ENCODE measurements at places on chromosomes 3 and 15.

DNA sequence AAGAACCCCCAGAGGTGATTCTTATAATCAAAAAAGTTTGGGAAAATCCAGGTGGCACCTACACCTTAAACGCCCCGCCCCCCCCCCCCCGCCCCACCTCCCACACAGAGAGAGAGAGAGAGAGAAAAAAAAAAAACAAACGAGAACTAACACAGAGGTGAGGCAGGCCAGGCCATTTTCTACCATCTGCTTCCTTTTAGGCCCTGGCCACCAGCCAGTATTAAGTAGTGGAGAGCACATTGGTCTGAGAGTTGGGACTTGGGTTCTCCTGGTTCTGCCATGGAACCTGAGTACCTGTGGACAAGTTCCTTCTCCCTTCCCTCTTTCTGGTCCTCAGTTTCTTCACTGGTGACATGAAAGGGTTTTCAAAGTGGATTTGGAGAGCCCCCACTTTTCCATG lies 60.6 kb downstream of the SLC6A11 start:
- DNase-seq, result no peak

- DNase-seq, result no peak
Observed at GRCh38 chr3:117126946-117127546, 417.5 kb downstream of the TUSC7 start.

GRCh38 chr3:32399030-32399620 lies 7.5 kb downstream of the CMTM7 start:
- DNase-seq, result no peak

- DNase-seq, result no peak
Observed at GRCh38 chr3:10116138-10116460, 624 bp downstream of the BRK1 start.

GRCh38 chr3:50652709-50653108 lies 22.0 kb upstream of the DOCK3 start:
- DNase-seq, result no peak

- no peak for DNase-seq
Observed at GRCh38 chr3:177441813-177442646, 244.7 kb upstream of the TBL1XR1 start.

- DNase-seq, result no peak
Observed at GRCh38 chr3:104279617-104280016, 1087.1 kb upstream of the ALCAM start.

- DNase-seq, result no peak
Observed at GRCh38 chr3:125431912-125432790, 57.0 kb upstream of the ZNF148 start.

DNA sequence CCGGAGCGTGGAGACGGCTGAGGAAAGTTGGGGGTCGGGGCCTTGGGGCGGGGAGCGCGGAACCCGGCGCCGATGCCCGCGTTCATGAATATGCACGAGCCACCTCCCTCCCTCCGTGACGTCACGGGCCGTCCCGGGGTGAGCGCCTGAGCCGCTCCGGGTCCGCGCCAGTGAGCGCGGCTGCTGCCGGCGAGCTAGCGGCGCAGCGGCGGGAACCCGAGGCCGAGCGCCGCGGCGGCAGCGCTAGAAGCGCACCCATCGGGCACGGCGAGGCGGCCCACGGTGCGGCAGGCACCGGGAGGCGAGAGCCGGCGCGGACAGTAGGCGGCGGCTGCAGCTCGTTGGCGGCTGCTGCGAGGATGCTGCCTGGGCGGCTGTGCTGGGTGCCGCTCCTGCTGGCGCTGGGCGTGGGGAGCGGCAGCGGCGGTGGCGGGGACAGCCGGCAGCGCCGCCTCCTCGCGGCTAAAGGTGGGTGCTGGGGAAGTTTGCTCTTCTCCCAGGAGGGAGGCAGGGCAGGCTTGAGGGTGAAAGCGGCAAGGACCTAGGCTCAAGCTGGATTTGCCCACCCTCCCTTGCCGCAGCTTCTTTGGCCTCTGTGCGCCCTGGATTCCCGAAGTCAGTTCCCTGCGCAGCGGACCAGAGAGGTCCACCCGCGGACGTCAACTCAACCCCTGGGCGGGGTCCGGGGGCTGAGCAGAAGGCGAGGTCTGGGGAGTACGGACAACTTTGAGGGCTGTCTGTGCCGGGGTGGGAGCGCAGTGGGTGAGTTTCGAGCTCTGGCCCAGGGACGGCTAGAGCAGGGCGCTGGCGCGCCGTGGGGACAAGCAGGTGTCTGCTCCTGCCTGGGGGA lies at the start of gene CLSTN2:
Gene CLSTN2 (plus strand): TSS at position 170 of the 850 bp plus-strand sequence.
- peak; percentile 57 for DNase-seq

- no peak for DNase-seq
Observed at GRCh38 chr15:49438962-49439631, 16.1 kb downstream of the FGF7 start.

- DNase-seq, result no peak
Observed at GRCh38 chr15:89665449-89666181, 10.3 kb upstream of the KIF7 start.

DNA sequence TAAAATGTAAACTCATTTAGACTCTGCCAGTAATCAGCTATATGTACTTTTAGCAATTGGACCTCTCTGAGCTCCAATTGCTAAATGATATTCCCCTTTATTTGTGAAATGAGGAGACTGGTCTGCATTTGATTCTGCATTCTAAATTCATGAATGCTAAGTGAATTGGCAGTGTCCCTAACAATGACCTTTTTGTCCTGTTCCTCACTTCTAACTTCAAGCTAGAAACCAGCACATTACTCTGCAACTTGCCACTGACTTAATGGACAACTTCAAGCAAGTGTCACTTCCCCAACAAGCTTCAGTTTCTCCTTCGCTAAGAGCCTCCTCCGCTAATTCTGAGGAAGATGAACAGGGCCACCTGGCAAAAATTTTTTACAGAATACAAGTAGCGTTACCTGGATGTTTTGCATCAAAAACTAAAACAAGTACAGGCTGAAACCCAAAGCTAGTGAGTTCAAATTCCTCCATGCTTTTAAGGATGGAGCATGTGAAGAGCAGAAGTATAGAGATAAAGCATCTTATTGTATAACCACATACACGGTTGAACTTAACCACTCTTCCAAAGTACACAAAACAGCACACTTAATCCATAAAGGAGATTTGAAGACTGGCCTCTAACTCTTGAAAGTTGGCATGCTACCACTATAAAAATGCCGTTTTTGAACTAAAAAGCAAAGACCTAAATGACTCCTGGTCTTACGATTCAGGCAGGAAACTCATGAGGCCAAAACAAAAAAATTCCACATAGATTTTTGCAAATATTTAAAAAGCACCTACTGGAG lies 207.6 kb downstream of the MAGI1 start:
- no peak for DNase-seq

DNA sequence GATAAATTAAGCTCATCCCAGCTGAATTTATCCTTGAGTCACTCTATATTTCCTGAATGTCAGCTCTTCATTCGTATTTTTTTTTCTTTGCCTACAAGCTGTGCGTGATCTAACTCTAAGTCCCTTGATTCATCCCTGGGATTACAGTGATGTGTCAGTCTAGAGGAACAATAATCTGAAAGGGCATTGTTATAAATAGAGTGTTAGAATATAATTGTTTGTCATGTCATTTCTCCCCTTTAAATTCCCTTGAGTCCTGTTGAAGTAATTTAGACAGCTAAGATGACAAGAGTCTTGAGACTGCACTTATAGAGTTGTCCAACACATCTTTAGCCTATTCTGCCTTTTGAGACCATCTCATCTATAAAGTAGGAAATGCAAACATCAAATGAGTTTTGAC lies 621.8 kb downstream of the ZIC1 start:
- no peak for DNase-seq

DNA sequence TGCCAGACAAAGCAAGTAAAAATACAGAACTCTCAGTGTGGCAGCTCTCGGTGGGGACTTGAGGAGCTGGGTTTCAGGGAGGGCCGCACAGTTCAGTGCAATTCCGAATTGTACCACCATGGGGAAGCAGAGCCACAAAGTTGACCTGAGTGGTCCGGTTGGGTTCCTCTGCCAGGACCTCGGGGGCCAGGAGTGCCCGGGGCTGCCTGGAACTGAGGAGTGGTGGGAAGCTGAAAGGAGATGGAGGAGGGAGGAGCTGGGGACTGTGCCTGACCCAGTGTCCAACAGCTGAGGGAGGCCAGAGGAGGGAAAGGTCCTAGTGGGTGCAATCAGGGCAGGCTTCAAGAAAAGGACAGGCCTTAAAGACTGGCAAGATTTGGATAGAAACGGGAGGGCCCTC lies 32.2 kb upstream of the TRH start:
- peak; percentile 32 for DNase-seq

DNA sequence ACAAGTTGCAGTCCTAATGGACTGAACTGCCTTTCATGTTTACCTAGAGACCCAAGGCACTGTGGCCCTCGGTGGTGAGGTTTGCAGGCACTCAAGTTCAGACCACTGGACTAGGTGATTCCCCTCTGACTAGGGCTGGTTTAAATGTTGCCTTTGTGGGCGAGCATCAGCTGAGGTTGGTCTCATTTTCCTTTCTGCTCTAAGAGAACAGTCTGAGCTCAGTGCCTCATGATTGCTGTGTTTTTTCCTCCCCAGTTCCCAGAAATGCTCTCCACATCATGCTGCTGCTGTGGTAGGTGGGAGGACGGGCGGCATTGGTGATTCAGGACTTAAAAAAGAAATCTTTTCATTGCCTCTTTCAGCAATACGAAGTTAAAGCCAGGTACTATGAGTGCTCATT lies 237.2 kb downstream of the MBNL1 start:
- no peak for DNase-seq

DNA sequence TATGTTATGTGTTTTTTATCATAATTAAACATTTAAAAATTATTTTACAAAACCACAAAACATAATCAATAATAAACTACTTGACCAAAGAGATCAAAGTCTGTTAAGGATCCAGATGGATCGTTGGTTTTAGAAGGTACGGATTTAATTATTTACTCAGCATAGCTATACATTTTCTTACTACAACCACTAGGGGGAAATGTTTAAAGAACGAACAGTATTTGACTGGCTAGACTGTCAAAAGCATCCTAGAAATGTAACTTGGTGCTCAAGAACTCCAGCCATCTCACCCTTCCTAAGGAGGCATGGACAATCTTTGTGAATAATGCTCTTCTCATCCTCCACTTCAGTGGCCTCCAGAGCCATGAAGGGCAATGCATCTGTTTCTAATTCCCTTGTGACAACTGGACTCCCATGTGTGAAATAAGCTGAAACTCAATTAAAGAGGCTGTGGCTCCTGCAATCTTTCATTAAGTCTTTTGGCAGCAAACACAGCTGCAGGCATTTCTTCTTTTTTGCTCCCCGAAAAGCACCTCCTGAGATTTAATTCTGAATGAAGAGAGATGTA lies 94.7 kb upstream of the TUSC7 start:
- DNase-seq, result no peak

DNA sequence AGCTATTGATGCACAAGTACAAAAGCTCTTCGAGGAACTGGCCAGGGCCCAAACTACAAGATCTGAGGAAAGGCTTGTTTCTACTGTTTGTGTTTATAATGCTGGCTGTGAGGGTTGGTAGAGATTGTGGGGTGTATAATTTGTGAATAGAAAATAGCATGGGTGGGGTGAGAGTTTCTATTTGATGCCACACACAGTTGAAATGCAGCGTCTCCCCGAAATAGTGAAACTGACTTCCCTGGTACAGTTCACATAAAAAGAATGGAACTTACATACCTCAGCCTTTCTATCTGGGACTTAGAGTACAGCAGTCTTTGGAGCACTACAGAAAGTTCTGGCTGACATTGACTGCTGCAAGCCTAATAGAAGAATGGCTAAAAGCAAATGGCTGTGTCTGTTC lies 91.3 kb downstream of the DTWD1 start:
- DNase-seq, result no peak

GRCh38 chr3:148950806-148951205 lies 40.5 kb upstream of the GYG1 start:
- DNase-seq, result no peak

GRCh38 chr15:58247855-58248842 lies 110.0 kb downstream of the AQP9 start:
- no peak for DNase-seq

DNA sequence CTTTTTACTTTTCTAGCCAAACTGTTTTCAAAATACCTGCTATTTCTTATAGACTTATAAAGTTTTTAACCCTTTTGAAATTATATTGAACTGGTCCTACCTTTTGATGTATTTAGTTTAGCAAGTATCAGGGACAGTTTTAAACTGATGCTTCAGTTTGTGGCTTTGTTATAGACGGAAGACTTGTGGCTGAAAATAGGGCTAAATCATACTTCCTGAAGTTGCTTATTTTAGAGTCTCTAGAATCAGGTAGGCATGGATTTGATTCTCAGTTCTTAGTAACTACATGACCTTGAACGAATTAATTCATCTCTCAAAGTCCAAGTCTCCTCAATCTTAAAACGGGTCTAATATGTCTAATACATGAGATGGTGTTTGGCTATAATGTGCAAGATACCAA lies 322.8 kb downstream of the RAP2B start:
- no peak for DNase-seq

DNA sequence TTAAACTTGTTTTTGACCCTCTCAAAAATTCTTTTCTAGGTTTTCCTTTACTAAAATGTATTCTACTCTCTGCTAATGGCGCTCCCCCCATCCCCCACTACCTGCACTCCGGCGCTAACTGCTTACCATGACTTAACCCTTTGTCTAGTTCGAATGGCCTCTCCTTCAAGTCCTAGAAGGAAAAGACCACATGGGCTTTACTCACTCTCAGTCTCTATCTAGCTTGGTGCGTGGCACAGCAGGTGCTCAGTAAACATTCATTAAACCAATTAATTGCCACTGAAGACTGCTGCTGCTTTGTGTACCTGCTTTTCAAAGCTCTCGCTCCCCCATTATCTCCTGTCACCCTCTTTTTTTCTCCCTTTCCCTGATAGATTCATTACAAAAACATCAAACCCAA lies 457.7 kb upstream of the THRB start:
- no peak for DNase-seq

GRCh38 chr3:44795197-44795596 lies 33.6 kb downstream of the KIF15 start:
- no peak for DNase-seq

DNA sequence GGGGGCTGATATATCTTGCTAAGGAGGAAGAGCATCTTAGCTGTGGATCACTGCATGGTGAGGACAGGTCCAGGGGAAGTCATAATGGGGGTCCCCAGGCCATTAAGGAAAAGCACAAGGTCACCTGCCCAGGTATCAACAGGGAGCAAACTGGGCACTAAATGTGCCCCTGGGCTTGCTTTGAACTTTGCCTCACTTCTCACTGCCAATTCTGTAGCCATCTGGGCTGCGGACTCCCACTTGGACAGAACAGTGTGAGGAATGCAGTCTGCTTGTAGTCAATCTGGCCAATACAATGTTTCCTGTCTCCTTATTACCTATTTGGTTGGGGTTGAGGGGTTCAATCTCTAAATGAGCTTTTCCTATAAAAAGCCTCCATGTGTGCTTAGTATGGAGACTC lies 21.3 kb downstream of the ARRDC4 start:
- DNase-seq, result no peak

DNA sequence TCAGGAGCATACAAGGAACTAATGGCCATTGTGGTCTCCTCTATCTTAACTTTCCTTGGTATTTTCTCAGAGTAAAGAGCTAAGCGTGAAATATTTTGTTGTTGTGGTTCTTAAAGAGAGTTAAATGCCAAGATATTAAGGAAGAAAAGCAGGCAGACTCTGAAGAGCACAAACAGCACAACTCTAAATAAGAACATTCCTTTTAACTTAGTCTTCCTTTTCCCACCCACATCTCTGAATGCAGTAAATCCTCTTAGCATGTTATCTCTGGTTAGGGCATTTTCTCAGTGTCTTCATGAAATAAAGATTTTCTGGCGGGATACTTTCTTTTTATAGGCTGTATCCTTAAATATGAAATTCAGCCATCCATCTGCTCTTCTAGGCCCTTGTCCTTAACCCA lies 1.5 kb downstream of the GPR87 start:
- no peak for DNase-seq
